HL-60 (cell line): ENCODE measurements at places on chromosomes 4 and X.

GRCh38 chr4:52982255-52982945 is 120.3 kb downstream of the RASL11B start:
- DNase-seq = no peak

- DNase-seq = no peak
Measured at GRCh38 chr4:11866391-11866790, 437.7 kb upstream of the HS3ST1 start.

DNA sequence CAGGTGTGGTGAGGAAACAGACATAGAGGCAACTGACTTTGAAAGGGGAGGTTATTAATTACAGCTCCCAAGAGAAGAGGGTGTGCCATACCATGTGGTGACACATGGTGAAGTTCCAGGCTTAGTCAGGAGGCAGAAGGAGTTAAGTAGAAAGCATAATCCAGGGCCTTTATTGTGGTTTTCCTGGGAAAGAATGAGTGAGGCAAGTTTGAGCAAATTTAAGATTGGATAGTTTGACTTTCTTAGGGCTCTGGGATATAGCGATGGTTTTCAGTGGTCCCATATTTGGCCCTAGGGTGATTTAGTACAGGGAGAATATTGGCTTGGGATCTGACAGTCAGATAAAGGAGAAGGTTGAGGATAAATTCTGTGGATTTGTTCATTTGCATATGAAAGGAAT is 495.9 kb upstream of the FSTL5 start:
- no peak for DNase-seq

- no peak for DNase-seq
Measured at GRCh38 chr4:73727685-73728084, 12.7 kb upstream of the CXCL8 start.

DNA sequence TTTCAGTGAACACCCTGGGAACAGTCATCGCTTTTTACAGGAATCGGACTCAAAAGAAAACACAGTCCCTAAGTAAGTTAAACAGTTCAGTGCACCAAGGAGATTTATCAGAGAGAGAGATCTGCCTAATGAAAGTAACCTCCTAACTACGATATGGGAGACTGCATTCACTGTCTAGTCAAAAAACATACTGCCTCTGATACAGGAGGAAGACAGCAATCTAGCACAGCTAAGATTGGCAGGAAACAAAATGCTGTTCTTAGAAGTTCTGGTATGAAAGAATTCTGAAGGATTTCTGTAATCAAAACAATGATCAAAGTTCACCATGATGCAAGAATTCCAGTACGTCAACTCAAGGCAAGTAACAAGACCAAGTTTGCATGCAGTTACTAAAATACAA is 92.8 kb downstream of the MAML3 start:
- DNase-seq = no peak

DNA sequence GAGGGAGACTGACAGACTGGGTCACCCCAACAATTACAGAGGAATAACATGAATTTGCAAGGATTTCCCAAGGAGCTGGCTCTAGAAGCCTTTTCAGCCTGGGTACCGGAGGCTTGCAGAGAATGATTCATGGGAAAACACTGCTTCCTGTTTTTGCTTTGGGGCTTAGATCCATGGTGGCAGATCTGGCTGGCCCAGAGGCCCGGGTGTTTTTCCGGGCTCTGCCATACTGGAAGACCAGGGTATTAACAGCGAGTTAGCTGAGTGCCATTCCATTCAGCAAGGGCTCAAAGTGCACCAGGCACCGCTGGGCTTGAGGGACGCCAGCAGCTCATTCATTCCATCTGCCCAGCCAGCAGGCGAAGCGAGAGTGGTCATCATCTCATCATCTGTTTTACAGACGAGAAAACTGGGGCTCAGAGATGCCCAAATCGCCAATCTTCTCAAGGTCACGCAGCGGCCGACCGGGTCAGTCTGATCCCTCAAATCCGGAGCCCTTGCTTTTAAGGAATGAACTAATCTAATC is 1.3 kb downstream of the WDR1 start:
- no peak for DNase-seq
